Activated CD8-positive, alpha-beta T cell treated with anti-CD3 and anti-CD28 coated beads for 36 hours (primary cell): ENCODE measurements at places on chromosomes 6 and 20. TPM values are rescaled to one million over a fixed set of nuclear protein-coding genes. Genes with fewer than 3 reads are reported as not detected.

Gene HLA-DMB
- total RNA-seq = 3.6 TPM

- no peaks in the 10 kb centered on the region for H3K27me3 ChIP-seq
- H3K4me1 ChIP-seq = peaks cover 11% of the 10 kb centered on the region
- no peak for DNase-seq
- H3K27ac ChIP-seq = no peak overlapping the region
These were observed 209.8 kb downstream of the HIVEP2 start for GRCh38 chr6:142735204-142735603.

Gene HDGFL1
- total RNA-seq = not detected

- DNase-seq = no peak
- H3K4me1 ChIP-seq = peaks cover 10% of the 10 kb centered on the region
- H3K4me3 ChIP-seq = no peak overlapping the region
- H3K27ac ChIP-seq = no peak overlapping the region
These were observed 49.2 kb downstream of the PCNA start for GRCh38 chr20:5070570-5070969.

GRCh38 chr6:106749609-106750008, 120.2 kb downstream of the QRSL1 start:
- H3K36me3 ChIP-seq = no peaks in the 10 kb centered on the region
- no peak overlapping the region for H3K27ac ChIP-seq
- H3K4me3 ChIP-seq = no peak overlapping the region
- no peaks in the 10 kb centered on the region for H3K4me1 ChIP-seq
- H3K27me3 ChIP-seq = peaks cover 6% of the 10 kb centered on the region

- no peak overlapping the region for H3K4me3 ChIP-seq
- H3K4me1 ChIP-seq = peaks cover 26% of the 10 kb centered on the region
- no peak overlapping the region for H3K27ac ChIP-seq
- H3K36me3 ChIP-seq = no peaks in the 10 kb centered on the region
These were observed 39.7 kb downstream of the SH3BGRL2 start for GRCh38 chr6:79670789-79671188.

DNA sequence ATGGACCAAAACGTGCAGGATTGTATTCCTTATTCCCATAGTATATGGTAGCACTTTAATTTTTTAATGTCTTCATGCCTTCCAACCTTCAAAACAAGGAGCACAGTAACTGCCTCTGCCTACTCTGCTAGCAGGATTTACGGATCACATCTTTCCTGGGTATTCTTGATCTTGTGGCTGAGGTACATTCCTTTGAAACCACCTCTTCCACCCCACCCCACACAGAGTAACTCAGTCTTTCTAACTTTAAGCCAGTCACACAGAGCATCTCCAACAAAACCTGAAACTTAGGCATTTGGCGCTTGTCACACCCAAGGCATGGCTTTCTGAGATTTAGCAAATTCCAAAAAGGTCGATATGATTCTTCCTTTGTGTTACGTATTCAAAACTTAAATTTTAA, 2.3 kb upstream of the ID4 start:
- H3K4me1 ChIP-seq = peaks cover 4% of the 10 kb centered on the region
- H3K4me3 ChIP-seq = no peak overlapping the region
- H3K27ac ChIP-seq = no peak overlapping the region

GRCh38 chr6:154974485-154975149, 20.5 kb upstream of the TIAM2 start:
- H3K4me3 ChIP-seq = no peak overlapping the region
- DNase-seq = peak; percentile 25
- no peaks in the 10 kb centered on the region for H3K27me3 ChIP-seq
- no peaks in the 10 kb centered on the region for H3K36me3 ChIP-seq
- no peak overlapping the region for H3K27ac ChIP-seq
- no peaks in the 10 kb centered on the region for H3K4me1 ChIP-seq

- DNase-seq = peak; percentile 38
- H3K36me3 ChIP-seq = peaks cover 1% of the 10 kb centered on the region
- H3K4me1 ChIP-seq = peaks cover 28% of the 10 kb centered on the region
These were observed 33.9 kb upstream of the SGK1 start for GRCh38 chr6:134351615-134352474.

Gene ADGB
- not detected for total RNA-seq

- no peak for DNase-seq
- no peak overlapping the region for H3K27ac ChIP-seq
- peaks cover 21% of the 10 kb centered on the region for H3K4me1 ChIP-seq
- H3K27me3 ChIP-seq = no peaks in the 10 kb centered on the region
These were observed 23.3 kb downstream of the SENP6 start for GRCh38 chr6:75624988-75625387.

DNA sequence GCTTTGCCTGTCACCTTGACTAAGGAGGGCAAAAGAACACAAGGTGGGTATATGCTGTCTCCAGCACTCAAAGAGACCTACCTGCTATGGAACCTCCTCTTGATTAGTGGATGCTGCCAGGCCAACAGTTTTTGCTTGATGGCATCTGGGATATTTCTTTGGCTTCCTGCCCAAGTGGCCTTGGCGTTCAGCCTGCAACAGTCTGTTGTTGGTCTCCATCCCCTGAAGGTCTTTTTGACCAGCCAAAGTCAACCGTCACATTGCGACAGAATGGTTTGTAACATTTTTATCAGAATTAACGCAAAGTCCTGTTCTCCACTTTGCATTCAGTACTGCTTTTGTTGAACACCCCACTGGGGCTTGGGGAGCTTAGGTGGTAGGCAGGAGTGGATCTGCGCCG, 37.1 kb downstream of the SERPINB1 start:
- no peaks in the 10 kb centered on the region for H3K36me3 ChIP-seq
- H3K4me3 ChIP-seq = no peak overlapping the region
- H3K27me3 ChIP-seq = no peaks in the 10 kb centered on the region
- H3K27ac ChIP-seq = no peak overlapping the region
- H3K4me1 ChIP-seq = peaks cover 11% of the 10 kb centered on the region

DNA sequence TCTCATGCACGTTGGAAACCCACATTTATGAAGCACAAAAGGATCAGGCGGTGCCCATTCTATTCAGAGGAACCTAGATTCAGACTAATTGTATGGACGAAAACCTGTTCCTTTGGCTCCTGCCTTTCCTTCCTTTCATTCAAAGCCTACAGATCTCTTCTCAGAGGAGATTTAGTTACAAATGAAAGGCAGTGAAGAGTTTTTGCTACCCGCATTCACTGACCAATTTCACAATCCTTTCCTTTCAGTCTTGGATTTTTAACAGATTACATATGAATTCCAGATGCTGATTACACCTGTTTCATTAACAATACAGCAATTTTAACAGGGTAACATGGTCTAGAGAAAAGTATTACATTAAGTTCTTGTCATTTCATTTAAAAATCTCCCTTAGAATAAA, 32.0 kb downstream of the TMEM242 start:
- H3K4me3 ChIP-seq = no peak overlapping the region
- no peaks in the 10 kb centered on the region for H3K27me3 ChIP-seq
- peaks cover 3% of the 10 kb centered on the region for H3K4me1 ChIP-seq
- peaks cover 2% of the 10 kb centered on the region for H3K36me3 ChIP-seq
- no peak overlapping the region for H3K27ac ChIP-seq

GRCh38 chr6:46172176-46172575, 1.4 kb upstream of the ENPP5 start:
- no peaks in the 10 kb centered on the region for H3K36me3 ChIP-seq
- no peak overlapping the region for H3K4me3 ChIP-seq
- H3K27ac ChIP-seq = no peak overlapping the region
- no peak for DNase-seq
- H3K4me1 ChIP-seq = peaks cover 30% of the 10 kb centered on the region

DNA sequence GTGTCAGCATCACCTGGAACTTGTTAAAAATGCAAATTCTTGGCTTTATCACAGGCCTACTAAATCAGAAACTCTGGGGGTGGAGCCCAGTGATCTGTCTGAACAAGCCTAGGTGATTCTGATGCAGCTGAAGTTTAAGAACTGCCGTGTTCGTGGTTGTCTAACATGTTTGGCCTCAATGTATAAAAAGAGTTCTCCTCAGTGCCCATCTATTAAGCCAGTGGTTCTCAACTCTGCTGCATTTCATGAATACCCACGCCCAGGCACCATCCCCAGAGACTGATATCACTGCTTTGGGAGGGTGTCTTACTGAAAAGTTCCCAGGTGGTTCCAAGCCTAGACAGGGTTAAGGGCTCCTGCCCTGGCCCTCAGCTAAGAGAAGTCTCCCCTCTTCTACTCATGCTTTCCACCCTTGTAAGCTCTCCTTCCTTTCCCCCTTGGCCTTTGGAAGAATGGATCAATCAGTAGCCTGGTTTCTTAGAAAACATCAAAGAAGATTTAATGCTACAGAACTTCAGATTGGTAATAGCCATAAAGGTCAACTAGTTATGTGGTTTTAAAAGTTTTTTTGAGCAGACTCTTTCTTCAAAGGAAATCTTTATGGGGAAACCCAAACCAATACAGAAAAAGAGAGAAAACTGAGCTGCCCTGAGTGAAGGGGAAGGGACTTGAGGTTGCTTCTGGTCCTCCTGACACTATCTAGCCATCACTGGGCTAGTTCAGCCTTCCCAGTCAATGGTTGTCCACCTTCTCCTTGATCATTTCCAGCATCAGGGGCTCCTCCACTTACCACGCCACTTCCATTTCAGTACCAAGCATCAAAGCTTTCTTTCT, 38.9 kb upstream of the TNFAIP3 start:
- H3K4me3 ChIP-seq = peak overlapping the region; percentile 50

- no peak overlapping the region for H3K4me3 ChIP-seq
- H3K27ac ChIP-seq = no peak overlapping the region
- no peaks in the 10 kb centered on the region for H3K27me3 ChIP-seq
- no peaks in the 10 kb centered on the region for H3K36me3 ChIP-seq
These were observed 187.2 kb downstream of the FOXC1 start for GRCh38 chr6:1796706-1797529.

- no peak for DNase-seq
- H3K4me3 ChIP-seq = no peak overlapping the region
- no peak overlapping the region for H3K27ac ChIP-seq
- H3K36me3 ChIP-seq = no peaks in the 10 kb centered on the region
- no peaks in the 10 kb centered on the region for H3K27me3 ChIP-seq
These were observed 742.0 kb upstream of the POU3F2 start for GRCh38 chr6:98092331-98092730.

GRCh38 chr6:14656078-14656521, 538.5 kb downstream of the CD83 start:
- peak; percentile 7 for DNase-seq
- peaks cover 39% of the 10 kb centered on the region for H3K4me1 ChIP-seq
- H3K36me3 ChIP-seq = no peaks in the 10 kb centered on the region

DNA sequence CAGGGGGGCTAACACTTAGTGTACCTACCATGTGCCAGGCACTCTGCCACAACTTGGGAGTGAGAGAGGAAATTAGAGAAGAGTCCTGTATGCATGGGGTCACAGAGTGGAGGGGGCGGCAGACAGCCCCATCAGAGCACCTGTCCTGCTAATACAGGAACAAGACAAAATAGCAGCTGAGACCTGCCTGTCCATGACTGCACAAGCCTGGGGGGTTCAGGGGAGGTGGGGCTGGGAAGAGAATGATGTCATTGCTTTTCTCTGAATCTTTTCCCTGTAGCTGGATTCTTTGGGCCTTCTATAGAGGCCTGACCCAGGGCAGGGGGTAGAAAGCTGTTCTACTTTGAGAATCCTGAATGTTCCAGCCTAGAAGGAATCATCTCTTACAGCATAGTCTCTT, 37.4 kb downstream of the FOXP4 start:
- H3K27me3 ChIP-seq = no peaks in the 10 kb centered on the region
- H3K4me1 ChIP-seq = peaks cover 3% of the 10 kb centered on the region
- no peak overlapping the region for H3K4me3 ChIP-seq
- no peak for DNase-seq

Gene TRIM40
- not detected for total RNA-seq

DNA sequence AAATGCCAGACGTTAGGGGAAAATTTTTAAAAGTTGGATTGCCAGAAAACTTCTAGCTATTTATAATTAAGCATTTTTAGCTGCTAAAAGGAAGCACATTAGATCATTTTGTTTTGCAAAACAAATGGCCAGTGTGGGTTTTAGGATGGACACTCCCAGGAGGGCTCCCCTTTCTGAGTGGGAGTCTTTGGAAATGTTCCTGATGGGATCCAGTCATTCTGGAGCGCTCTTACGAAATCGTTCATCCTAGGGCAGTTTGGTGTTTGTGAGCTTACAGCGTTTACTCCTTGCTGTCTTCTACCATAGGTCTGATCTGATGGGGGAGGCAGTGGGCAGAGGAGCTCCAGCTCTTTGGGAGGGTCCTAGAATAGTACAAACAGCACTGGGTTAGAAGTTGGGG, 14.7 kb downstream of the GNAS start:
- no peaks in the 10 kb centered on the region for H3K36me3 ChIP-seq
- H3K4me3 ChIP-seq = no peak overlapping the region
- H3K27me3 ChIP-seq = peaks cover 11% of the 10 kb centered on the region

Gene ANGPT4
- not detected for total RNA-seq

DNA sequence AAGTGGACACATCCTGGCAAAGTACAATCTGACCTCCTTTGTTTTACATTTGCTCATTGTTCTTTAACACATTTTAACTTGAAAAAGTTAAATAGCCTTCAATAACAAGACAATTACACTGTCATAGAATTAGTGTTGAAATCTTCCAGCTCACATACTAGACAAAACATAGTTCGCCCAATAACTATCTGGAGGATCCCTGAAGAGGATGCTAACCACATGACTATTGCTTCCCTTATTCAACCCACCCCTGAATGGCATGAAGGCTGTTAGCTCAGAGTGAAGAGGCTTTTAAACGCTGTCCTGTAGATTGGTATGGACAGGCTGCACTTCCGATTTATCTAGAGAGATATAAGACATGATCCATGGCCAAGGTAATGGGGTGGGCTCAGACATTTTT, 15.0 kb upstream of the DSE start:
- H3K4me3 ChIP-seq = no peak overlapping the region
- no peaks in the 10 kb centered on the region for H3K27me3 ChIP-seq
- no peak overlapping the region for H3K27ac ChIP-seq
- no peaks in the 10 kb centered on the region for H3K36me3 ChIP-seq
- DNase-seq = no peak

- DNase-seq = no peak
- H3K4me1 ChIP-seq = peaks cover 2% of the 10 kb centered on the region
- no peak overlapping the region for H3K4me3 ChIP-seq
- no peaks in the 10 kb centered on the region for H3K27me3 ChIP-seq
- no peaks in the 10 kb centered on the region for H3K36me3 ChIP-seq
- no peak overlapping the region for H3K27ac ChIP-seq
These were observed 72.9 kb upstream of the AGPAT4 start for GRCh38 chr6:161346717-161347116.

Gene SEL1L2
- not detected for total RNA-seq

Gene PTK7
- total RNA-seq = 3.8 TPM

DNA sequence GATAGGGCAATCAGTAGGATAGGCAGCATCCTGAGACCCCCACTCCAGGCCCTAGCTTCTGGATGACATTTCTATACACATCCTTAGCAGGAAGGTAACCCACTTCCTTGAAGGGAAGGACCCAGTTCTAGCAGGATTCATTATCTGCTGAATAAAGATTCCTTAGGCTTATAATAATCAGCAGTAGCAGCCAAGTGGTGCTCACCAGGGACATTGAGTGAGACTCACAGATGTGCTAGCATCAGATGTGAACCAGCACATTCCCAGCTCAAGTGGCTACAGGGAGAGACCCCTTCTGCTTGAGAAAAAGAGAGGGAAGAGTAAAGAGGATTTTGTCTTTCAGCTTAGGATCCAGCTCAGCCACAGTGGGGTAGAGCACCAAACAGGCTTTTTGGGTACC, 244.8 kb upstream of the UFL1 start:
- H3K4me3 ChIP-seq = no peak overlapping the region
- no peaks in the 10 kb centered on the region for H3K4me1 ChIP-seq
- DNase-seq = no peak
- no peak overlapping the region for H3K27ac ChIP-seq
- no peaks in the 10 kb centered on the region for H3K36me3 ChIP-seq

GRCh38 chr20:36932476-36933426, 18.8 kb downstream of the SAMHD1 start:
- no peaks in the 10 kb centered on the region for H3K27me3 ChIP-seq
- peaks cover 58% of the 10 kb centered on the region for H3K36me3 ChIP-seq
- no peak for DNase-seq
- peak overlapping the region; percentile 35 for H3K27ac ChIP-seq
- H3K4me3 ChIP-seq = no peak overlapping the region

- H3K36me3 ChIP-seq = no peaks in the 10 kb centered on the region
- H3K4me3 ChIP-seq = no peak overlapping the region
- DNase-seq = no peak
- no peak overlapping the region for H3K27ac ChIP-seq
These were observed 76.7 kb downstream of the PSMB1 start for GRCh38 chr6:170476360-170476759.
